Naive thymus-derived CD4-positive, alpha-beta T cell (primary cell): ENCODE measurements at places on chromosomes 13 and 19. TPM values are rescaled to one million over a fixed set of nuclear protein-coding genes. Genes with fewer than 3 reads are reported as not detected.

The OR10H1 gene
- not detected for total RNA-seq

DNA sequence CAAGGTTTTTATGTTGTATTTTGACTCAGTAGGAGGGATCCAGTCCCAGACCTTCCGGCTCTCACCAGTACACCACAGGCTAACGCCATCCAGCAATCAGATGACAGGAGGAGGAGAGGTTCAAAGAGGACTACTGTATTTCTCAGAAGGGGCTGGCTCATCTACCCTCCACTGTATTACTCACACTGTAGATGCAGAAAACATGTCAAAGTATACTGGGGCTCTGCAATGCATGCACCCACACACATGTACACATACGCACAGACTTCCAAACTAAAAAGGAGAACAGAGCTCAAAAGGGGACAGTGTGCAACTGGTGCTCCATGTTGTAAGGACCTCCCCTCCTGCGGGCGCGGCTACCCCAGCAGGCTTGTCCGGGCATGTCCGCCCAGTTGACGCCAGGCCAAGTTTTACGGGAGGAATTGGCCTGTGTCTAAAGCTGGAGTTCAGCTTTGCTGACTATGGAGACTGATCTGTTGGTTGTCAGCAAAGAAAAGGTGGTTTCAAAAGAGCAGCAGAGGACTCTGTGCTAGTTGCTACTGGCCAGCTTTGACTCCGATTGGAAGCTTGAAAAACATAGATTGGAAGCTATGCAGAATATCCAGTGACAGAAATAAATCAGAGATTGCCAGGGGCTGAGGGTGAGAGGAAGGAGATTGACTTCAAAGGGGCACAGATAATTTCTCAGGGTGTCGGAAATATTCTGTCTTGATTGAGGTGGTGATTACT, 314.2 kb downstream of the DLEU7 start:
- DNase-seq: no peak

The PEG3 gene
- 0.15 TPM for total RNA-seq

DNA sequence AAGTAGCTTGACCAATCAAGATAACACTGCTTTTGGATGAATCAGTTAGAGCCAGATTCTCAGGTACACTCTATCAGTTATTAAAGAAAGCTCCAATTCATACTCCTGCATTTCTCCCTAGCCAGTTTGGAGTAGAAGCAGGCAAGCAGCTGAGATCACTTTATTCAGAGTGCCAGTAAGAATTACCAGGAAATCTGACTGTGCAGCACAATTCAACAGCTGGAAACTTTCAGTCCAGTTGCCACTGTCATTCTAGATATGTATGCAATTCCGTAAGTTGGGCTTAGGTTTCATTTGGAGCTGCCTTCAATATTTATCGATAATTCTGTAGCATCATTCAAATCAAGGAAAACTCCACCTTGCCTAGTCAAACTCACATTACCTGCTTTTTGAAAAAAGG, 2625.6 kb upstream of the PCDH20 start:
- DNase-seq: no peak

DNA sequence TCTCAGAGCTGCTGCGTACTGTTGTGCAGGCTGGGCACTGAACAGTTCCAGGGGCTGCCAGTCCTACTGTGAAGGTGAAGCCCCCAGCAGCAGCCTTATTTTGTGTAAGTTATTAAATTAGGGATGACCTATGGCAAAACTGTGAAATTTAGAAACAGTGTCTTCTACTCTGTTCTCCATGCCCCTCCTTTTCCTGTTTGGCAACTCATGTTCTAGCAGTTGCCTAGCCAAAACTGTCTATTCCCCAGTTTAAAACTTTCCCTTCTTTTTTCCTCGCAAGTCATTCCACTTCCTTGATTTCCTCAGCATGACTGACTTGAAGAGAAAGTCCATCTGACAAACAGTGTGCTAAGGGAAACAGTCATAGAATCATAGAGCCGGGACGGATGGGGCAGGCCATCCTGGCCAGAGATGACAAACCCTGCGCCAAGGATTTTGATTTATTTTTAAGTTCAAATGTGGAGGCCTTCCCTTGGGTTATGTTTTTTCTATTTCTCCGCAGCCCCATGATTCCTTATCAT, 78.1 kb upstream of the OLFM4 start:
- no peak for DNase-seq

GRCh38 chr13:94344126-94344818, 135.2 kb downstream of the DCT start:
- no peak for DNase-seq

GRCh38 chr13:110290826-110291225, 16.1 kb downstream of the COL4A1 start:
- DNase-seq: no peak

- no peak for DNase-seq
Measured at GRCh38 chr19:42284591-42285341, 15.7 kb downstream of the CIC start.

DNA sequence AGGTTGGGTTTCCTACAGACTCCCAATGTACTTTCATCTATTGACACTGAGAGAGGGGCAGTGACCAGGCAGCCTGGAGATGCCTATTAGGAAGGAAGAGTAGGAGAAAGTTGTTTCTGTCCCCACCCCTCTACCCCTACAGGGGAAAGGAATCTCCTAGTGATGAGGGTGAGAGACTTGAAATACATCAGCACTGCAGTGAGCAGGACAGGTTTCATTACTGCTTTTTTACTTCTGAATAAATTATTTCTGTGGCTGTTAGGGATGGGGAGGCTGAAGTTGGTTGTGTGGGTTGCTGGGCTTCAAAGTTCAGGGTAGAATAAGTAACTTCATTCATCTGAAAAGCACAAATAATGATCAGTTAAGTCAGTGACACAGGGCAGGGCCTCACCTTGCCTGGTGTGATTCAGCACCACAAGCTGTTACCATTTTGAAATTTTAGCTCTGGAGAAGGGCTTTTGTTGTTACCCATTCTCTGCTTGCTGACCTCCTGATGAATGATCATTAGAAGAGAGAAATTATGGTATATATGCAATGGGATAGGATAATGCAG, 19.3 kb downstream of the CEACAM1 start:
- no peak for DNase-seq

- no peak for DNase-seq
Measured at GRCh38 chr19:289651-290371, 1.4 kb downstream of the PLPP2 start.

The RNF113B gene
- total RNA-seq: not detected in 2 replicates

DNA sequence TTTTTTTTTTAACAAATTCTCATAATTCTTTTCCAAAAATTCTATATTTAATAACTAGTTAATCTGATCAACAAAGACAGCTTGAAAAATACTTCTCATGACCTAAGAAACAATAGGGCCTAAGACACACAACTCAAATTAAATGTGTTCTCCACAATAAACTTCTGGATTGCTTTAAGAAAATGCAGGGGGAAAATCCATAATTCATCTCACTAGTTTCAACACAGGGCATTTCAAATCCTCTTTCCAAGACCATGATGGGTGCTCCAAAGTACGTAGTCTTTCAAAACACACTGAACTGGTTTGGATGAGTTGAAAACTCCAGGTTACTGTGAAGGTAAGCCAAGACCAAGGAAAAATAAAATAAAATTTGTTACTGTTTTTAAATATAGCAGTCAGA, 62.6 kb downstream of the DCLK1 start:
- DNase-seq: no peak

- no peak for DNase-seq
Measured at GRCh38 chr19:35642798-35643254, 1.3 kb downstream of the ETV2 start.

DNA sequence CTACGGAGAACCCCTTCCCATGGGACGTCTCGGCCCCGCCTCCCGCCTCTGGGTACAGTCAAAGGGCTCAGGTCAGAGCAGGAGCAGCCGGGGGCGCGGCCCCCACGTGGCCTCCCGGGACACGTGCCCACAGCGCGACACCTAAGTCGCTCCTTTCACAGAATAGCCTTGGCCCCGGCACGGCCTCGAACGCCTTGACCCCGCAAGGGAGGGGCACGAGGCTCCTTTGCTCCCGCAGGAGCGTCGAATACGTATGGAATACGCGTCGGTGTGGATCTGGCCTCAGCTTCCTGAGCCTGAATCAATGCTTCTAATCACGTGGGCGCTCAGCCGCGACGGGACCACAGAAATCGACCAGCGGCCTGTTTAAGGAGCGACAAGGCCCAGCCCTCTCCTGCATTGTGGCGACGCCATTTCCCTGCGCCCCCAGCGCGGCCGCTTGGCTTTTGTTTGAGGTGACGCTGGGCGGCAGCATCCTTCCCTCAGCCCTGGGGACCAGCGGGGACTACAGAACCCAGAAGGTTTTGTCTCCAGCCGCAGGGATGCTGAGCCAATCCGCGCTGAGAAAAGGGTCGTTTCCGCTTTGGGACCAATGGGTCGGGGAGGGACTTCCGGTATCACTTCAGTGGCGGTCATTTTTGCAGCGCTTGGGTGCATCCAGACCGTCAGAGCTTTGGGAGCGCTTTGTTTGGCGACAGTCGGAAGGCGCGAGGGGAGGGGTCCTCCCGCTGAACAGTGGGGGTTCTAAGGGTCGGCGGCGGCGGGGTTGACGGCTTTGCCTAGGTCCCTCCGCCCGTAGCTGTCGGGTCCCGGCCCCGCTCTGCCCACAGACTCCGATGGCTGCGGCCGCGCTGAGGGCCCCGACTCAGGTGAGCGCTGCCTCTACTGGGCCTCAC, at the start of gene ZIK1:
TSS of gene ZIK1 (plus strand) at position 625 of the 896 bp plus-strand sequence. CDS start at position 837, 212 bp downstream.
- peak; percentile 73 for DNase-seq
